SW480 (cell line): ENCODE measurements at places on chromosomes 7 and 10.

- no peak for DNase-seq
Observed at GRCh38 chr7:120023494-120024167, 249.3 kb upstream of the KCND2 start.

DNA sequence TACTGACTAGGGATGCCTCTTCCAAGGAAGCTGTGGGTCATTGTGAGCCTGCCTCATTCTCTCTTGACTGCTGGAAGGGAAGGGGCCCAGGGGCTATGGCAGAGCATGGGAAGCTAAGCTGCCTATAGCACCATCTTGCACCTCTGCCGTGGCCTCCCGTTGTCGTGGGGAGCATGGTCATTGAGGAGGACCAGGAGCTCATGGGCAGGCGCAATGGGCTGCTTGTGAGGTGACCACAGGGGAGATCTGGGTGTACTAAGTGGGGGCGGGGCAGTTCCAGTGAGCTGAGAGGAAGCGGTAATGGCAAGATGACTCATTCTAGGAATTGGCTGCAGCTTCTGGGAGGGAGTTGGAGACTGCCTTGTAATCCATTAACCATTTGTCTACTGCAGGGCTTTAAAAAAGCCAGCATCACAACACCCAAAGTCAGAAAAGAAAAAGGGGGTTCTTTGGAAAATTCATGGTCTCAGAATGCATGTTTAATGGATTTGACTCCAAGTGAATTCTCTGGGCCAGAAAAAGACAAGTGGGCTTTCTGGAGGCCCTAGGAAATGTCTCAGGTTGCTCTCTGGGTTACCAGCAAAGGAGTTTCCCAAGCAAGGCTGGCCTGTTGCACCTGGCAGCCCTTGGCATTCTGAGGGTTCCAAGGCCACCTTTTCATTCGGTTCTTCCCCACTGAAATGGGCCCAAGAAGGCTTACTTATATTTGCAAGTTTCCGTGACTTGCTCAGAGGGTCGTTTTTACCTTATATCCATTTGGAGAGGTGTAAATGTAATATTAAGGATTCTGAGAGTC, 3.6 kb downstream of the DUSP5 start:
- DNase-seq, result peak; percentile 92

- DNase-seq, result peak; percentile 100
Observed at GRCh38 chr7:90178679-90179278, 24.5 kb downstream of the STEAP1 start.

GRCh38 chr7:83791737-83792136, 142.8 kb upstream of the SEMA3E start:
- no peak for DNase-seq

DNA sequence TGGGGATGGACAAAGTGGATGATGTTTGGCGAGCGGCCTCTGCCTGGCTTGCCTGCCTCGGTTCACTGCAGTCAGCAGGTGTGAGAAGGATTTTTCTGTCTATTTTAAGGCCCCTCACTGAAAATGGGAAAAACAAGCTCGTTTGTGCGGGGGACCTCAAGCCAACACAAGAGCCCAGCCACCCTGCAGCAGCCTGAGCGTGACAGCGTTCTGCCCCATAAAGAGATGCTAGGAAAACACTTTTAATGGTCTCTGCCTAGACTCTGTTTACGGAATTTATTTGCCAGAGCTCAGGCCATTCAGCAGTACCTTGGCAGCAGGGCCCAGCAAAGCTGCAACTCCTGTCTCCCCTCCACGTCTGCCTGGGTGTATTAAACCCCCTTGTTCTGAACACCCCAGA, 131.7 kb downstream of the GRK5 start:
- DNase-seq, result no peak

DNA sequence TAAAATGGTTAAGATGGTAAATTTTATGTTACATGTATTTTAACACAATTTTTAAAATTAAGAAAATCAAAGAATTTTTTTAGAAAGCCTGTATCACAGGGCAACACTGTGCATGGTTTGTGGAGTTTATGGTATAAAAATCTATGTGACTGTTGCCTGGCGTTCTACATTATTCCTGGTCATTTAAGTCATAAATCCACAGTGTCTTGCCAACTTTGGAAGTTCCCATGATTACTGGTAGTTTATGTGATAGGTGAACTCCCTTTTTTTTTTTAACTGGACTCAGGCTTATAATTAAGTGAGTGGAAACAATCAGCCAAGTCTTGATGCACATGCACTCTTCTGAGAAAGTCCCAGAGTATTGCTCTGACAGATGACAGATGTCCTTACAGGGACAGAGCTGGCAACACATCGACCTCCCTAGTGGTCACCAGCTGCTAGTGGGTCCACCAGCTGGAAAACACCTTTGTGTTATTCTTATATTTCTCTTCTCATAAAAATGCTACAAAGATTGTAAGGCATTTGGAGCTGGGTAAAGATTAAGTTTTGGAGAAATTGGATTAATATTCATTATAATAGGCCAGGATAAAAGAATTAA, 8.8 kb upstream of the STN1 start:
- no peak for DNase-seq

GRCh38 chr10:112269266-112269665, 13.9 kb upstream of the TECTB start:
- no peak for DNase-seq

DNA sequence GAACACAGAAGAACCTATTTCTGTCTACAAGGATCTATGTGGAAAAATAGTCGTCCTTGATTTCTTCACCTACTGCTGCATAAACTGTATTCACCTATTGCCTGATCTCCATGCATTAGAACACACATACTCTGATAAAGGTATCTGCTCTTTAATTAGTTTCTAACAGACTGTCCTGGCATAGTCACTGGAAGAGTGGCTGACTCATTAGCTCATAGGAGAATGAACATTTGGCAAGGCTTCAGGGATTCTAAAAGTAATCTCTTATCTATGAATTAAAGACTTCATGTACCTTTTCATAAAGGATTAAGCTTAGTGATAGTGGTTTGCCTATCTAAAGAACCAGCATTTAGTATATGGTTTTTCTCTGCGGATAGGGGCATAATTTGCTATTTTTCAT, 4.1 kb downstream of the NHLRC2 start:
- no peak for DNase-seq

DNA sequence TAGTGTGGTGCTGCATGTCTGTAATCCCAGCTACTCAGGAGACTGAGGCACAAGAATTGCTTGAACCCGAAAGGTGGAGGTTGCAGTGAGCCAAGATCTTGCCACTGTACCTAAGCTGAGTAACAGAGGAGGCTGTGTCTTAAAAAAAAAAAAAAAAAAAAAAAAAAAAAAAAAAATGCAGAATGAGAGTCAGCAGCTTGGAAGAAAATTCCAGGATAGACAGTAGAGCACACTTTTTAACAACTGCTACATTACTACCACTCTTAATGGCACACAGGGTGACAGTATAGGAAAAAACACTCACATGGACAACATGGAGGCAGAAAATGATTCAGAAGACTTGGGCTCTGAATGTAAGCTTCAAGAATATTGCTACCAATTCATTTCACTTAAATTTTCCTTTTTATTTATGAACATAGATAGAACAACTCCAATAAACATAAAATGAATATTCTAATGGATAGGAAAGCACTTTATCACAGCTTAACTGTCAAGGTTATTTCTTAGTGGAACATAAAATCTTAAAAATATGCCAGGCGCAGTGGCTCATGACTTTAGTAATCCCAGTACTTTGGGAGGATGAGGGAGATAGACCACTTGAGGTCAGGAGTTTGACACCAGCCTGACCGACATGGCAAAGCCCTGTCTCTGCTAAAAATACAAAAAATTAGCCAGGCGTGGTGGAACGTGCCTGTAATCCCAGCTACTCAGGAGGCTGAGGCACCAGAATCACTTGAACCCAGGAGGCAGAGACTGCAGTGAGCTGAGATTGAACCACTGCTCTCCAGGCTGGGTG, 31.5 kb downstream of the CHCHD3 start:
- DNase-seq, result no peak

- DNase-seq, result no peak
Observed at GRCh38 chr10:77868523-77868922, 58.0 kb downstream of the DLG5 start.

GRCh38 chr7:157046681-157047080, 36.2 kb upstream of the MNX1 start:
- no peak for DNase-seq

- no peak for DNase-seq
Observed at GRCh38 chr10:27457966-27458365, 46.1 kb upstream of the RAB18 start.

GRCh38 chr10:45076891-45077290, 76.2 kb downstream of the ZNF22 start:
- DNase-seq, result no peak

DNA sequence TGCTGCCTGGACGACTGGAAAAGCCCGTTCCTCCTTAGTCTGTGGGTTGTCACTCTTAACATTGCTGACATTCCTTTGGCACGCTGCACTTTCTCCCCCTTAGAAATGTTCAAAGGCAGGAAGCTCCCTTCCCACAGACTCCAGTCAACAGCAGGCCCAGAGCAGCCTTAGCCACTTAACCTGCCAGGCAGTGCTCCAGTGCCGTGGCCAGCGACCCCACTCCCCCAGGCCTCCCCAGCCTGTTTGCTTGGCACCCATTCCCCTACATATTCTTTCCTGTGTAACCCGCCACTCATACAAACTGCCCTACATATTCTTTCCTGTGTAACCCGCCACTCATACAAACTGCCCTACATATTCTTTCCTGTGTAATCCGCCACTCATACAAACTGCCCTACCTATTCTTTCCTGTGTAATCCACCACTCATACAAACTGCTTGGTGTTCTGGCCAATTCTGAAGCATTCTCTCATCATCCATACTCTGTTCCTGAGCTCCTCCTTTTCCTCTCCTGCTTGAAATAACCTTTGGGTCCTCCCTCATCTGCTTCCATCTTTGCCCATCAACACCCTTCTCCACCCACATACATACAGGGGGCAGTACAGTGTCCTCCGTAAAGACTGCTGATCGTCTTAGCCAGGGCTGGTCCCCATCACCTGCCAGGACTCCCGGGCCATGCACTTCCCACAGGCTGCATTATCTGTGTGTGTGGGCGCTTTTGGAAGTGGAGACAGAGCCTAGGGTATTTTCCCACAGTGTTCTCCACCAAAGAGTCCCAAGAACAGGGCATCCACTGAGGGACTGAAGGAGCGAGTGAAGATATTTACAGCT, 57.3 kb downstream of the ADARB2 start:
- DNase-seq, result no peak

GRCh38 chr10:9469663-9470205, 1415.2 kb downstream of the GATA3 start:
- DNase-seq, result no peak

DNA sequence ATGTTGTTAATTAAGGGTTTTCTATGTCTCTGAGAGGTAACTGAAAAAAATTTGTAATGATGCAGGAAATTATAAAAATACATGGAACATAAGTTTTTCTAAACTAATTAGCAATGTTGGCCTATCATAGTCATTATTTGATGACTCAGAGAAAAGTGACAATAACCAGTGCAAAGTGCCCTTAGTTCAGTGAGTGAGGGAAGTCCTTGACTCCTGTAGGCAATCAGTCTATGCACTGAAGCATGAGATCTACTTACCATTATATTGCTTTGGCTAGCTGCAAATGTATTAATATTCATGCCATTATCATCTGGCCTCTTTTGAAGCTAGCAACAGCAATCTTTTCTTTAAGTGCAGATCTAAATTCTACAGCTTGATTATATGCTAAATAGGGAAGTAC, 40.6 kb downstream of the CCDC172 start:
- no peak for DNase-seq

- DNase-seq, result no peak
Observed at GRCh38 chr7:142872106-142872675, 13.4 kb downstream of the TRPV6 start.

DNA sequence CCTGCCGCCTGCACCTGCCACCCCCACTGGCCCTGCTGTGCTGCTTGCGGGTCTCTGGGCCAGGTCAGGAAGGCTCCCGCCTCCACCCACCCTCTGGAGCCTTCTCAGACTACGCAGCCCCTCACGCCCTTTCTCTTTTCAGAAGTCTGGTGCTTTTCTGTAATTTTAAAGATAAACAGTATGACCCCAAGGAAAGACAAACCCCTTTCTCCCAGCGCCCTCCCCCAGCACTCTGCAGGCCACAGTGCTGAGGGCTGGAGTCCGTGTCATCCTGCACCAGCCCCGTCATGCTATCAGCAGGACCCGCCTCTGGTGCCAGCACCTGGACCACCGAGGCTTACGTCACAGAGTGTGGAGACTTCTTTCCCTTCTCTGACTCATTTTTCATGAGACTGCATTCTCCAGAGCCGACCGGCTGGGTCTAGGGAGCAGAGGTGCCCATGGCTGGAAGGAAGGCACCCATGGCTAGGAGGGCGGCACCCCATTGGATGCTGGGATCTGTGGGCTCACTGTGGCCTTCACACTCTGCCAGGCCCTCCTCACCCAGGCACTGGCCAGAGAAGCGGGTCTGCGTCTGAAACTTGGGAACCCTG, 53.4 kb downstream of the CFAP46 start:
- DNase-seq, result no peak

- DNase-seq, result no peak
Observed at GRCh38 chr7:151786241-151786640, 90.7 kb downstream of the PRKAG2 start.

- DNase-seq, result no peak
Observed at GRCh38 chr10:13529714-13529973, 830 bp upstream of the BEND7 start.

- DNase-seq, result no peak
Observed at GRCh38 chr10:42690449-42691360, 52.3 kb upstream of the ZNF33B start.

DNA sequence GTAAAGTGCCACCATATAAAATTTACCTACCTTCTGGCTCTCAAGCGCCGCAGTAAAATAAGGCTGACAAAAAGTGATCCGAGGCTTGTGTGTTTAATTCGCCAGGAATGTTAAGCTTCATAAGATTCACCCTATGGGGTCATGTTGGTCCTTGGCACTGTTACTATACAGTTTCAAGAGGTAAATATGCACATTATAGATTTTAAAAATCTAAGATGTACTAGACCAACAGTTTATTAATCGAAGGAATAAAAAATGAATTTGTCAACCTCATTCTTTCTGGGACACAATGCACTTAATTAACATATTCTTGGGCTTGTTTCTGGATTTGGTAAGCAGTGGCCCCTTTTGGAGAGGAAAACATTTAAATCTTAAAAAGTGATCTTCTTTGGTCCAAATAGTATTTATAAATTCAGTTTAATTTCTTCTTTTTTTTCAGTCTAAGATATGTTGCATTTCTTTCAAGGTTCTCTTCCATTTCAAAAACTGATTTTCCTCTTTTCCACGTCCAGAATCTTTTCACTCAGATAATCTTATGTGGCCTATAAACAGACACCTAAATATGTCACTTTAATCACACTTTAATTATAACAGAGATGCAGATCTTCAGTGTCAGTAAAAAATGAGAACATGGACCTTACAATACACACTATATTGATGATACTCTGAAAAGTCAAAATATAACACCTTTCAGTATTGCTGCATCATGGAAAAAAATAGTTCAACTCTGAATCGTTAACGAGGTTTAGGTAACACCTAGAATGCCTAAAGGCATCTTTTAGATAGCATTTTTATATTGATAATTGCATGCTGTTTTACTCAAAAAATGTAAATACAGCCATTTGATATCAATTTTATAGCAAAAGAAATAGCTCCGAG, 3.8 kb upstream of the SKIDA1 start:
- no peak for DNase-seq
